ENCODE measurements at places on chromosomes 3 and 15.

GRCh38 chr15:66228807-66229735 is 24.5 kb downstream of the MEGF11 start:
- DNase-seq, result no peak

DNA sequence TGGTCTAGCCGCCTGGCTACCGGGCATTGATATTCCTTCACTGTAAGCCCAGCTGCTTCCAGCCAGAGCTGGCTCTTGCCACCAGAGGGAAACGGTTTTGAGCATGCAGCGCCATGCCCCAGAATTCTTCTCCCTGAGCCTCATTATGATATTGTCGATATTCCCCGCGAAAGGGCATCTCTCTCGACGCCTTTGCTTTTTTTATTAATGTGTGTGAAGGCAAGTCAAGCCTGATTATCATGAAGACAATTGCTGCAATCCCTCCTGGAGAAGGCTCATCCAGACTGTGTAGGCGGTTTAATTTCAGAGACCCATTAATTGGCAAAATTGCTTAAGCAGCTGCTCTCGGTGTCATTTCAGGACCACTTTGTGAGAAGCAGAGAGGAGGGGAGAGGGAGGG is 321.2 kb upstream of the TLE3 start:
- peak; percentile 81 for DNase-seq

- peak; percentile 20 for DNase-seq
Observed at GRCh38 chr3:158709666-158710083, 22.6 kb downstream of the RARRES1 start.

DNA sequence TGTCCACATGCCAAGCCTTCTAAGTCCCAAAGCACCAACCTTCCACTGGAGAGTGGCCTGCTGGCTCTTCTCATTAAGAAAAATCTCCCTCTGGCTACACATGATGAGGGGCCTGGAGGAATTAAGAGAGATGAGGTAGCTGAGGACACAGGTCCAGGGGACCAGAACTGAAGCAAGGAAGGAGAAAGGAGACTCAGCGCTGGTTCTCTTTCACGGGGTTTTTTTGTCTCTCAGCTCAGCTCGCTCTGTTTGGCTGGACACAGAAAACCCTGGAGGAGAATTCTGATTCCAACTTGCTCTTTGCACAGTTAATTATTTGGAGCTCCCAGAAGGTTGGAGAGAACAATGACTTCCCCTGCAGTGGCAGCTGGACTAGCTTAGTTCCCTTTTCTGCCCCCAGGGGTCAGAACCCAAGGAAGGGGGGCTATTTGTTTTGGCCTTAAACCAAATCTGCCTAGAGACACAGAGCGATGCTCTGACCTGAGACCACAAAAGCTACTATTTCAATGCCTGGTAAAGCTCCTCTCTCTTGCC is 507.6 kb downstream of the FHIT start:
- no peak for DNase-seq

GRCh38 chr3:48598323-48599076 is 3.4 kb upstream of the COL7A1 start:
- DNase-seq, result no peak

GRCh38 chr3:99938270-99938911 is 120.7 kb downstream of the CMSS1 start:
- no peak for DNase-seq

DNA sequence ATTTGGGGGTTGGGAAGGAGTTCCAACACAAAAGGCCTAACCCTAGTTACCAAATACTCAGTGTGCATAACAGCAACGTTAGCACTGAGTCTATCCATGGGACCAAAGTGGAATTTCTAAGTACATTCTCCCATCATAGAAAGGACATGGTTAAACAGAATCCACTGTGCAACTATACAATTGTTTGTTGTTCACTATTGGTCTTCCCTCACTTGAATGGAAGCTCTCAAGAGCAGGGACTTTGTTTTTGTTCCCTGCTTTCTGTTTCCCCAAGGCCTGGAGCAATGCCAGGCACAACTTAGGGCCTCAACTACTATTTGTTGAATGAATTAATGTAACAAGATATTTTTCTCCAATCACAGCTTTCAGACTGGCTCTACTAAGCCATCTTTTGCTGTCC is 25.6 kb downstream of the COL8A1 start:
- DNase-seq, result no peak

DNA sequence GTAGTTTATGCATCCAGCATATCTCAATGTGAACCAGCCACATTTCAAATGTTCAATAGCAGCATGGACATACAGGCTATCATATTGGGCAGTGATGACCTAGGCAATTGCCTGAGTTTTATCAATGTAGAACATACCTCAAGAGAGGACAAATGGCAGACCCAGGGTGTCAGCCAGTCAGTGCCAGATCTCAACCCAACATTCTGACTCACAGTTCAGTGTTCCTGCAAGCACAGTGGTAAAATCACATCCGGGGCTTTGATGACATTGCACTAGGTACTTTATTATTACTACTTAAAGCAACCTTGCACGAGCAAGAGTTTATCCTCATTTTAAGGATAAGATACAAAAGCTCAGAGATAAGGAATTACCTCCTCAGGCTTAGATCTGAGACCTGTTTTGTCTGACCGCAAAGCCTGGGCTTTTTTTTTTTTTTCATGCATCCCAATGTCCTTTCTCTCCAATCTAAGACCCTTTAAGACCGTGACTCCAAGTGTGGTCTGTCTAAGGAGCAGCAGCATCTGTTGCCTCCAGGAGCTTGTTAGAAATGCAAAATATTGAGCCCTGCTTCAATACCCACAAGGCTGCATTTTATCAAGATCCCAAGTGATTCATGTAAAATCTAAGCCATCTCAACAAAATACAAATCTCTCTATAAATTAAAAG is 60.1 kb downstream of the SLC12A1 start:
- peak; percentile 65 for DNase-seq

DNA sequence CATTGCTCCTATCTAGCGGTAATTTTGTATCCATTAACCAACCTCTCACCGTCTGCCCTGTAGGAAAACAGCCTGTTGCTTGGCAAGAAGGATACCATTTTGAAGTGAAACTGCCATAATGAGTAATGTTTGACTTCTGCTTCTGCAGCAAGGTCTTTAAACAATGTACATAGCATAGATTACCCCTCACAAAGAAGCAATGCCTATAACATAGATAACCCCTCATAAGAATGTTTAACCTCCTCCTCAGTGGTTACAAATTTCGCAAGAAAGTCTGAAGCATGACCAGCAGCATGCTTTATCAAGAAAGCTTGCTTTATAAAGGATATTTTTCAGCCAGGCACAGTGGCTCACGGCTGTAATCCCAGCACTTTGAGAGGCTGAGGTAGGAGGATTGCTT is 61.2 kb upstream of the MFGE8 start:
- no peak for DNase-seq

DNA sequence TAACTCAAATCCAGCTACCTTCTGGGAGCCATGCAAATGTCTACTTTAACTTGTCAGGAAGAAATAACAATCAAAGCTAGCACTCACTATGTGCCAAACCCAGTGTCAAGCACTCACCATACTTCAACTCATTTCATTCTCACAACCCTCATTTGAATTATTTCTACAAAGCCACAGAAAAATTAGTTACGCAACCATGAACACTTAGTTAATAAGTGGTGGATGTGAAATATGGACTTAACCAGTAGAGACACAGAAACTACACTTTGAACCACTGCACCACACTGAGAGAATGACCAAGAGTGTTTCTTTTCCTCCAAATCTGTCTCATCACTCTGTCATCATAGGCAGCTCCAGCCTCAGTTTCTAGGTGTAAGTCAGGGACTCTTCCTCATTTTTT is 91.0 kb upstream of the MBNL1 start:
- no peak for DNase-seq

- peak; percentile 47 for DNase-seq
Observed at GRCh38 chr3:64399205-64399800, 174.0 kb upstream of the PRICKLE2 start.

DNA sequence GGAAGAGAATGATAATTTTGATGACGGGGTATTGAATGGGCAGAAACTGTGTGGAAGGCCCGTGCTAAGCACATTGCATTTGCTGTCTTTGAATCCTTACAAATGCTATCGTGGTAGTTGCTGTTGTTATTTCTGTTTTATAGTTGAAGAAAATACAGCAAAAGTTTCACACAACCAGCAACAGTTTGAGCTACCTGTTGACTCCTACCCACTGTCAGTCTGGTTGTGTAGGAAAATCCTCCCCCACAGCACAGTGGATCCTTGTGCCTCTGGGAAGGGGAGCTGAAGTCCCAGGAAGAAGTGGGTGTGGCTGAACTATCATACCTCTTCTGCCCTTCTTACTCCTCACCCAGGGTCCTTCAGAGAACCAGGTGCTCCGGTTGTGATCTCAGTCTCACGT is 29.4 kb downstream of the MRAS start:
- DNase-seq, result no peak

DNA sequence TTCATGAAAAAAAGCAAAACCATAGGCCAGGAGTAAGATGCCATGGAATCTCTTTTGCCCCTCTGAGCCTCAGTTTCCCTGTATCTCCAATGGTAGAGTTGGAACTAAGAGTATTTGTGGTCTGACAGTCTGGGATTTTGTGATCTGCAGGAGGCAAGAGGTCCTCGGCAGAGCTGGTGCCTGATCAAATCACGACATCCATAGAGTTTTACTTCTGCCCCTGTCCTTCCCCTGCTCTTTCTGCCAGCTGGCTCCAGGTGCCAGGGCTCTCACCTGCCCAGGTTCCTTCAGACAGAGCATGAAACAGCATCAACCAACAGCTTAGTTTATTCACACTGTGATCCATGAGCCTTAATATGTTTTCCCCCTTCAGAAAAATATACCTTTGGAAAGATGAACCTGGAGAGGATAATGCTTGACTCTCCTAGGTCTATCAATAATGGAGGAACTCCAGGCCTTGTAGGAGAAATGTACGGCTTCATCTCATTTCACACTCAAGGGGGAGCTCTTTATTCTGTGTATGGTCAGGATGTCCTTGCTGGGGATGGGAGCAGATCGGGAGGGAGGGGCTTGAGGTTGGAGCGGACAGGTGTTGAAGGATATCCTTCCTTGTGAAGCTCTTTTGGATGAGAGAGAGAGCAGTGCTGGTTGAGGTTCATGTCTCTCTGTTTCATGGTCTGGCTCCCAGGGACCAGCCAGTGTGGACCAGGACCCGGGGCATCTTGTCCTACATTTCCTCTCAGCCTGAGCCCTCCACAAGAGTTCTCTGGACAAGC is 309.9 kb downstream of the RPLP1 start:
- DNase-seq, result peak; percentile 90

GRCh38 chr3:45664578-45664977 is 24.6 kb upstream of the SACM1L start:
- no peak for DNase-seq

DNA sequence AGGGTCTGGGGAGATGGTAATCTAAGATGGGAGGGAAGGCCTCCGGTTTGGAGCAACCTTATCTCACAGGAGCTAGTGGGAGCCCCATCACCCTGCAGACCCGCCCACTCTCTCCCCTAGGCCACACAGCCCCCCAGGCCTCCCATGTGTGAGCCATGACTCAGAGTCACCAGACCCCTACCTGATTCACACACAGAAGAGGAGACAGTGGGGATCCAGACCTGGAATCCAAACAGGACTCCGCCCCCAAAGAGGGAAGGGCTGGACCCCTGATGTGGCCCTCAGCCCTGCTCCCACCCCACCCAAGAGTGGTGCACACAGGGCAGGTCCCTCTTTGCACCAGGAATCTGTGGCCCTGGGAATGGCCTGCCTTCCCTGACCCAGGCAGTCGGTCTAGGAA is 97.4 kb downstream of the ADCY5 start:
- DNase-seq, result no peak

GRCh38 chr3:165243597-165243996 is 47.4 kb upstream of the SLITRK3 start:
- DNase-seq, result no peak

- DNase-seq, result peak; percentile 86
Observed at GRCh38 chr3:125322166-125322565, 53.0 kb downstream of the ZNF148 start.

DNA sequence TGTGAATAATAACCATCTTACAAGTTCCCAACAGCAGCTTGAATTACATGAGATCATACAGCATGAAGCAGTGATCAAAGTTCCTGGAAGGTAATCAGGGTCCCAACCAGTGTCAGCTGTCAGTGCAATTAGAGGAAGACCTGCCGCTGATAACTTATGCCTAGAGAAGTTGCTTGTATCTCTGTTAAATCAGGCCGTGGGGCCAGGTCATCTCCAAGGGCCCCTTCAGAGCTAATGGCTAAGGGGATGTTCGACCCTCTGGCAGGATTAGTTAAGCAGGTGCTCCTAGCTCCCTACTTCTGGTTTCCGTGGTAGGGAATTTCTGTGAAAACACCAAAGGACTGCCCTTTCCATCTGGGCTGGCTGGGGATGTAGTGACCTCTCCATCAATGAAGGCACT is 251.0 kb downstream of the FAM43A start:
- no peak for DNase-seq

DNA sequence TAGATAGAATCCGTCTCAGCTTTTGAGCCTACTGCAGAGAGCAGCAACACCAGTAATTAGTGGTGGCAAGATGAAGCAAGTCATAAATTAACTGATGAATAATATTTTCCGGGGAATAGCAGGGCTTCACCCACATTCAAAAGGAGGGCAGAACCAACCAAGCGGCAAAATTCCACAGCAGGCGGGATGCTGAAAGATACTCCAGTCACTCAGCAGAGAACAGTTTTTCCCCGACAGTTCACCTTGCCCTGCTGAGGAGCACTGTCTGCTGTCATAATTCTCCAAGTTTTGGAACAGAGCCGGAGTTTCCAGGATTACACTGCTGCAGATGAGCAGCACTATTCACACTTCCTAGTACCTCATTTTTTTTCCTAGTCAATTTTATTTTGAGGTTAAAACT is 274.7 kb downstream of the CD47 start:
- no peak for DNase-seq

DNA sequence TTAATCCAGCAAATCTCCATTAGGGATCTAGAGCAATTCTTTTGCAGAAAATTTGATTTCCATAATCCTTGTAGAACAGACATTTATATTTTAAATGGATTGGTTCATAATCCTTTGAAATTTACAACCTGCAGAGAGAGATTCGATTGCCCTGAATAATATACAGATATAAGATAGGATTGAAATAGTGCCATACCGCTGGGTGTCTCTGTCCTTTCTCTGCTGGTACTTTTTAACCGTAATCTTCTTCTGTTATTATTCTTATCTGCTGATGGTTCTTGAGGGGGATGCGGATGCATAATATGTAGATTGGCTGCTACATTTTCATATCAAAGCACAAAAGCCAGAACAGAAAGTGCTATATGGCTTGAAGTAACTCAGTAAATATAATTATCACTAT is 182.2 kb downstream of the CFAP20DC start:
- peak; percentile 7 for DNase-seq

GRCh38 chr3:82103241-82103640 is 341.8 kb upstream of the GBE1 start:
- DNase-seq, result no peak

DNA sequence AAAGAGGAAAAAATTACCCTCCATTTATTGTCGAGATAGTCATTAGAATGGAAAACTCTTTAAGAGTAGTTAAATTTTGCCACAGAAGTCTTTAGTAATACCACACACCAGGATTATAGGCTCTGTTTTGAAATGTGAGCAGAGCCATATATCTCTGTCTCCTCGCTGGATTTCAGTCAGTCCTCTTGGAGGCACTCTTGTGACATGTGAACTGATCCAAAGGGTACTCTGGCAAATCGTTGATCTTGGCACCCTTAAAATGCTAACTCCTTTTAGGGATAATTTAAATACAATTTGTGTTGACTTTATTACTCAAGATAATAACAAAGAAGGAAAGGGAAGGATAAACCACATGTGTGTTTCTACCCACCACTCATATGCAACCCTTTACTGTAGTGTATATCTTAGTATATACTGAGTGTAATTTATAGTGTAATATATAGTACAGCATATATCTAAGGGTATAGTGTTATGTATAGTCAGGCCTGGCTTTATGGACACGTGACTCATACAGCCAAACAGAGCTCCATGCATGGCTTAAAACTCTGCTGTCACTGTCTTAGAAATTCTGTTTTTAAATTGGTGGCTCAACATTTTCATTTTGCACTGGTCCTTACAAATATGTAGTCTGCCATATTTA is 12.3 kb upstream of the KPNA4 start:
- peak; percentile 50 for DNase-seq

All from NCI-H82 (cell line).